Stomach (tissue), 19 donors: ENCODE measurements at places on chromosomes 7 and 10. TPM values are rescaled to one million over a fixed set of nuclear protein-coding genes. Genes with fewer than 3 reads are reported as not detected.

The LRRD1 gene
- total RNA-seq, result 1.8 TPM

The CYP3A4 gene
- total RNA-seq, result 1.7 TPM

The SPDYE2 gene
- not detected for total RNA-seq

The TAS2R41 gene
- total RNA-seq, result not detected

The ELAPOR2 gene
- 18.0 TPM for total RNA-seq

The SUN3 gene
- total RNA-seq, result not detected

The CTNNA3 gene
- total RNA-seq, result 9.8 TPM

The COL28A1 gene
- total RNA-seq, result 4.9 TPM

The ATRNL1 gene
- total RNA-seq, result 0.72 TPM

The PAPOLB gene
- not detected for total RNA-seq

The AKR1D1 gene
- total RNA-seq, result not detected

The XRCC2 gene
- 10.1 TPM for total RNA-seq

The PPP1R17 gene
- total RNA-seq, result not detected

DNA sequence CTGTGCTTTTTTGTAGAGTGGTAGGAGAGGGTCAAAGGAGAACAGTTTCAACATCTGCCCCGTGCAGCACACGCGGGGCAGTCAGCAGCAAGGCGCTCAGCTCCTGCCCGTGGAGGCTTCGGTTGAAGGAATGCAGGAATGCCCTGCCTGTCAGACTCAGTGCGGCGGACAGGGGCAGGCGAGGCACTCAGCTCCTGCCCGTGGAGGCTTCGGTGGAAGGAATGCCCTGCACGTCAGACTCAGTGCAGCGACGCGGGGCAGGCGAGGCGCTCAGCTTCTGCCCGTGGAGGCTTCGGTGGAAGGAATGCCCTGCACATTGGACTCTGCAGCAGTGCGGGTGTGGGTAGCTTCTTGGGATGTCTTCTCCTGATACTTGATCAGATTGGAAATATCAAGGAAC, 37.0 kb downstream of the PPP2R2D start:
- no peak for DNase-seq

DNA sequence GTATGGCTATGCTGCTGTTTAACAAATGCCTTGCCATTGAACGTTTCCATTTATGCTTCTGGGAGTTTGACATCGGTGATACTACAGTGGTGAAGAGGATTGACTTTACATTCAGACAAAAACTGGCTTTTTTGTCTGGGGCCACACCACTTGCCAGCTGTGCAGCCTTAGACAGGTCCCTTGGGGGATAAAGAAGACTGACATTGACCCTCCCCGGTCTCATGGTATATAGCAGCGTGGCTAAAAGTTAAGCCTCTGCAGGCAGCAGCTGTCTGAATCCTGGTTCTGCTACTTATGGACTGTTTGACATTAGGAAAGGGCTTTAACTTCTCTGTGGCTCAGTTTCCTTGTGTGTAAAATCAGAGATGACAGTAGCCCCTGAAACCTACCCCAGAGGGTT, 42.0 kb upstream of the PTF1A start:
- no peak for DNase-seq

- peak; percentile 40 for DNase-seq
Measured at GRCh38 chr10:12974078-12974477, 27.4 kb downstream of the CCDC3 start.

- no peak for DNase-seq
Measured at GRCh38 chr10:78904196-78904595, 164.6 kb upstream of the ZMIZ1 start.

DNA sequence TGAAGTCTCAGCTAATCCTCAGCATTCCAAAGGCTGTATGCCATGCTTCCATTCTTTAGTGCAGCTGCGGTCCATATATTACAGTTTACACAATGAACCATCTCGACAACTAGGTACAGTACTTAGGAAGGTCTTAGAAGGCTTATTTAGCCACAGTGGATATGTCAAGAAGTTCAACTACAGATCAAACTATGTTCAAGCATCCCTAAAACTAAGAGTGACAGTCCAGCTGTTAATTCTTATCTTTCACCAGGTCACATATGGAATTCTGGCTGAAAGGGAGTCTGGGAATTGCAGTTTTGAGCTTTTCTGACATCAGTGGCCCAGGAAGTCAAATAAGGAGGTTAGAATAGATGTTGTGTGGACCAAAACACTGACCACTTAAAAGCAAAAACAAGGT, 106.8 kb downstream of the SDHAF3 start:
- DNase-seq, result no peak

GRCh38 chr7:131109011-131109758, 218.5 kb upstream of the MKLN1 start:
- no peak for DNase-seq

DNA sequence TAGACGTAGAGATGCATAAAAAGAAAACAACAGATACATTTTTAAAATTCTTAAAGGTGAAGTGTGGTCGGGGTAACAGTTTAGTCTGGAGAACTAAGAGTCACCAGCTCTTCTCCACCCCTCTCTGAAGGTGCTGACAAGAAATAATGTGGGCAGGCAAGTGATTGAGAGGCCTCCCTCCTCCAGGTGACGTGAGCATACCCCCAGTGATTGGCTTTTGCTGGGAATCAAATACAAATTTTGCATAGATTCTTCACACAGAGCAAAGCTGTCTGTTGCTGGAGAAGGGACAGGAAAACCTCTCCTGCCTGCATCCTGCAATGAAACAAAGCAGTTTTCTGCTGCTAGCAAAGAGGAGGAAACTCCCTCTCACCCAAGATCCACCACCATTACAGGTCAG, 115.0 kb downstream of the DGKB start:
- no peak for DNase-seq

- DNase-seq, result peak; percentile 41
Measured at GRCh38 chr7:159145490-159145855, 806 bp upstream of the VIPR2 start.

GRCh38 chr7:22858640-22859561, 36.3 kb upstream of the TOMM7 start:
- DNase-seq, result no peak

DNA sequence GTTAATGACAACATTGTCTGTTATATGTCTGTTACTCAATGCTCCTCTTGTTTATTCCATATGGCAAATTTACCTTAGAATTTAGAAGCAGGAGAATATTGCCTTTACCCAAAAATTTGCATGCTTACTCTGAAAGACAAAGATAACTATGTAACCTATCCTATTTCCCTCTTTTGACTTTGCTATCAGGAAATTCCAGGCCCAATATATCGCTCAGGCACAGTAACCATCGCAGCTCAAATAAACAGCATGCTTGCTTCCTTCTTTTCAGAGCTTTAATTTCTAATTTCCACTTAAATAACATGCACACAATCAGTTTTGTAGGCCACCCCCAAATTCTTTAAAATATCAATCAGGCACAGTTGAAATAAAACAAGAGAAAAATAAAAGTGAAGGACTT, 57.8 kb downstream of the EBLN1 start:
- DNase-seq, result no peak

- no peak for DNase-seq
Measured at GRCh38 chr10:22700489-22700888, 13.9 kb downstream of the PIP4K2A start.

DNA sequence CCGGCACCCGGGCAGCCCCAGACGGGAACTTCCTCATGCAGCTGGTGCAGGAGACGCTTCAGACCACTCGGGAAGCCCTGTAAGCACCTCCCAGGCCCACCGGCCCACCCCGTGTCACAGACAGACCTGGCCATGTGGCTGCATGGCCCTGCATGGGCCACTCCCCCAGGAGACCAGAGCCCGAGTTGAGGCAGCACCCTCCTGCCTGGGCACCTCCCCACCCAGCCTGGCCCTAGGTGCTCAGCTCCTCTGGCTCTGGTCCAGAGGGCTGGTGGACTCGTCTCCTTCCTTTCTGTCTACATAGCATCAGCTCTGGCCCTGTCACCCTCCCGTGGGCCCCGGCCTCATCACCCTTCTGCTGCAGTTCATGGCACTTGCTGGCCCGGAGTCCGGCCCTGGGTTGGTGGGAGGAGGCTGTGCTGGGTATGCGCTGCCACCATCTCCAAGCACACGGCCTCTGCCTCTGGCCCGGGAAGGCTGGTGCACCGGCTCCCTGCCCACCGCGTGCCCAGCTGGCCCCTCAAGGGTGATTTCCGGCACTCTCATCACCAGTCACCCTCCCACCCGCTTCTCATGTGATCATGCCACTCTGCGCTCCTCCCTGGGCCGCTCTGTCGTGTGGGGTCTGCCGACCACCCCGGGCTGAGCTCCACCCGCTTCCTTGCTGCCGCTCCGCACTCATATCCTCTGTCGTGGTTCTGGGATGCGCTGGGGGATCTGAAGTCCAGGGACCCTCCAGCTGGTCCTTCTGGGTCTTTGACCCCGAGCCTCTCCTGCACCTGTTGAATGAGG, 53.1 kb upstream of the DPYSL4 start:
- no peak for DNase-seq

DNA sequence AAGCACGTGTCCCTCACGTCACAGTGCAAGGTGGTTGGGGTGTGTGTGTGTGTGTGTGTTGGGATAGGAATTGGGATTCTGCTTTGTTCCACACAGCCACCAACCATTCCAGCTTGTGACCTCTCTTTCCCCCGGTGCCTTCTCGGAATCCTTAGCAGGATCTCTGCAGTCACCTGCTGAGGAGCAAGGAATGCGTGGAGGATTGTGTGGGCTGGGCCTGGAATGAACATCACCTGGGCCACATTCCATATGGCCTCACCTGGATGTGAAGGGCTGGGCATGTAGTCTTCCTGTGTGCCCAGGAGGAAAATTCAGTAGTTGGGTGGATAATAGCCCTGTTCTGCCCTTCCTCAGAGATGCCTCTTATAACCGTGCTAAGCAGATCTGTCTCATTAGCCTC, 113.8 kb downstream of the CHN2 start:
- no peak for DNase-seq

DNA sequence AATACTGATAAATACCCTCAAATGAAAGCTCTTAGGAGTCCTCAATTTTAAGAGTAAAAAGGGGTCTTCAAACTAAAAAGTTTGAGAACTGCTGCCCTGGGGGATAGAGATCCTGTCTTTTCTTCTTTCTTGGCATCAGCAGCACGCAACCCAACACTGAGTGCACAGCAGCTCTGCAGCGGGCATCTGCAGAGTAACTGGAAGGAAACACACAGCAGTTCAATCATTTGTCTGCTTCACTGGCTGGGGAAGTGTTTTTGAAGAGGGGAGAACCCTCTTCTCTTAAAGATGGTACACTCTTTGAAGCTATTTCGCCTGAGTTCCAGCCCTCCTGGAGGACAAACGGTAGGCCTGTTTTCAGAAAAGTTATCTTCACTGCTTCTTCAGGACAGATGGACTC, 193.6 kb downstream of the FGFR2 start:
- DNase-seq, result no peak

DNA sequence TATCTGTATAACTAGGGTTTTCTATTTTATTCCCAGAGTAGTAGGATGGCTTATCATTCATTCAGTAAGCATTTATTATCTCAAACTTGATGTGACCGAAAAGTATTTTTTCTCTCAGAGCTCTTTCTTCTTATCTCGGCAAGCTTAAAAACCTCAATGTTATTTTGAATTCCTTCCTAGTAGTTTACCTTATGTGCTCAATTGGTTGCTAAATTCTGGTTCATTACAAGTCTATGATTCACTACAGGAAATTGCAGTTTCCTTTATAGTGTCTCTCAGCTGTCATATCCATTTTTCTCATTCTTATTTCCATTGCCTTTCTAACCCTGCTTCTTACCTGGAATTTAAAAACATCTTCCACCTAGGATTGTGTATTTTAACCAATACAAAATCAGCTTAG, 12.6 kb upstream of the ICA1 start:
- no peak for DNase-seq

- no peak for DNase-seq
Measured at GRCh38 chr7:129665013-129665401, 53.5 kb downstream of the NRF1 start.
